ENCODE measurements at places on chromosomes 6 and 20.

GRCh38 chr6:34315780-34316179 lies 67.0 kb upstream of the SMIM29 start:
- peak; percentile 28 for DNase-seq

DNA sequence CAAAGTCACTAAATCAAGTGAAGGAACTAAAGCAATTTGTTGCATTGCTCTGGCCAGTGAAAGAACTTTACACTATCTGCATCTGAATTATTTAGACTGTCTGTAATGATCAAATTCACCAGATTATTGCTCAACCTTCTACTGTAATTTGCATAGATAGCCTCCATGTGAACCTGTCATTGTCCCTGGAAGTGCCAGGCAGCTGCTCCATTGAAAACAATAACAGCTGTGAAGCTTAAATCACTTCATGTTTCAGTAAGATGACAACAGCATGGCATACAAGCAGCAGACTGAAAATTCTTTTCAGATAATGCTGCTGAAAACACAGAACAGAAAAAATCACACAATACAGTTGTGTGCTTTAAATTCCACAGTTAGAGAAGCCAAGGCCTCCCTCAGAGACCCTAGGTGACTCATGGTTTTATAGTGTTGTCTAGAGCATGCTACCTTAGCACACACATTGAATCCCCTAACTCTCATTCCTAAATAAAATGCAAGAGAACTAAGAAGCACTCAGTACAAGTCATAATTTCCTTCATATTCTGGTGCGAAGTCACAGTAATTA lies 248.9 kb downstream of the TPBG start:
- no peak for DNase-seq

- no peak for DNase-seq
These were observed 581.6 kb downstream of the HAO1 start for GRCh38 chr20:7358670-7359069.

DNA sequence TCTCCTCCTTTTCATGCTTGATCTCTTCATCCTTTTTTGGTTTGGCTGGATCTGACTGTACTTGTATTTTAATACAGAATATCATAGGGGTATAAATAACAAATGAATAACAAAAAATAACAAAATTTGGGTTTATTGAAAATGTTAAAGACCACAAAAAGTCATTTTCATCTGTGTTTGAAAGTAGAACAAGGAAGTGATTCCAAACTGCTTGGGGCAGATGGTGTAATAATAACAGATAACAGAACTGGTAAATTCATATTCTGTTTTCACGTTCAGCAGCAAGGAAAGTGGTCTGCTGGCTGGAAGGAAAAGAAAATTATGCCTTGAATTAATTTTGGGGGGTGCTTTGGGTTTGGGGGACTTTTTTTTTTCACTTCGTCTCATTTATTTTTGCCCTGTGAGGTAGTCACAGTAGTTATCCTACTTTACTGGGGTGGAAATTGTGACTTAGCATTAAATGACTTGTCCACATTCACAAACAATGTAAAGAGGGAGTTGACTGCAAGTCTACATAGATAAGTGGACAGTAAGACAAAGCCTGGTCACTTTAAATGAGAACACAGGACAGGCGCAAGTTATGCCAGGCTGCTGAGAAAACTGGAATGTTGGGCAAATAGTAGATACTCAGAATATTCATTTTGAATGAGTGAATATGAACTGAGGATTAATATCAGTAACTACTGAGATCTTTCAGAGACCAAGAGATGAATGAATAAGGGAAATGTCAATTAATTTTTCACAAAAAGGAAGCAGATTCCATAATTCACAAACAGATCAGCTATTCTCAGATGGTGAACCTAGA lies 193.9 kb upstream of the CITED2 start:
- DNase-seq: no peak

DNA sequence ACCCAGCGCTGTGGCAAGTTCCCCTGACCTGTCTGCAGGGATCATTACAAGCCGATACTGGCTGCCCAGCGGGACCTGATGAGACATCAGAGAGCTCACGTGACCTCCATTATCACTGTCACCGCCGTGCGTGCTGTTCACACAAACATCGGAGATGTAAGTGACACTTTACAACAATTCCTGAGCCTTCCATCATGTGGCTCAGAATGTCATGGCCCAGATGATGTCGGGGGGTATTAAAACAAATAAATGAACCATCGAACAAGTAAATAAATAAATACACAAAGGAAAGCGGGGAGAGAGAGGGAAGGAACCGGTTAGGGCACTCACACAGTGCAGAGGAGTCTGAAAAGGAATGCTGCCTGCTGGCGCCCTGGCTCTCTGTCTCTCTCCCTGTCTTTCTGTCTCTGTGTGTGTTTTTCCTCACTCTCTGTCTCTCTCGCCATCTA lies 195.1 kb downstream of the BMP7 start:
- no peak for DNase-seq

GRCh38 chr20:47300071-47300470 lies 56.4 kb downstream of the ZMYND8 start:
- DNase-seq: no peak

DNA sequence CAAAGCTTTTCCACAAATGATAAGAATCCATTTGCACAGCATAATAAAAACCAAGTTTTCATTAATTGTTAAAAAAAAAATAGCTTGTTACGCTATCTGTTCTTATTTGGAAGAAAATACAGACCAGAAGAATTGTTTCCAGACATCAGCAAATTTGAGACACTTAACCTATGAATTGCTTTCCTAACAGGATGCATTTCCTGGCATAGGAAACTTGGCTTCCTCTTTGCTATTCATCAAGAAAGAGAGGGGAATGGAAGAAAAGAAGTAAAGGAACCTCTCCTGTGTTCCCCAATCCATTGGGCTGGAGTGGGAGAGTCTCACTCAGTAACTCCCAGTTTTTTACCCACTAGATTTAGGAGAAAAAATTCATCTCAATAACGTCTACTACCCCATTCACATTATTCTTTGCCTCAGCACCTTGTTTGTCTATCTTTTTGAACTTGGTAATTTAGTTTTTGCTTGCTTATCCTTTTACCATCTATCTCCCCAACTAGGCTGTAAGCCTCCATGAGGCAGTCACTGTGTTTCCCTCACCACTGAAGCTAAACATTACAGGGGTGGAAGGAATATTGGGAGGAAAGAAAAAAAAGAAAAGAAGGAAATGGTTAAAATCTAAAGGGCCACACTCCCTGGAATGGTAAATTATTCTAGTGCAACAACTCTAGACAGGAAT lies 150.3 kb downstream of the COL21A1 start:
- DNase-seq: no peak

DNA sequence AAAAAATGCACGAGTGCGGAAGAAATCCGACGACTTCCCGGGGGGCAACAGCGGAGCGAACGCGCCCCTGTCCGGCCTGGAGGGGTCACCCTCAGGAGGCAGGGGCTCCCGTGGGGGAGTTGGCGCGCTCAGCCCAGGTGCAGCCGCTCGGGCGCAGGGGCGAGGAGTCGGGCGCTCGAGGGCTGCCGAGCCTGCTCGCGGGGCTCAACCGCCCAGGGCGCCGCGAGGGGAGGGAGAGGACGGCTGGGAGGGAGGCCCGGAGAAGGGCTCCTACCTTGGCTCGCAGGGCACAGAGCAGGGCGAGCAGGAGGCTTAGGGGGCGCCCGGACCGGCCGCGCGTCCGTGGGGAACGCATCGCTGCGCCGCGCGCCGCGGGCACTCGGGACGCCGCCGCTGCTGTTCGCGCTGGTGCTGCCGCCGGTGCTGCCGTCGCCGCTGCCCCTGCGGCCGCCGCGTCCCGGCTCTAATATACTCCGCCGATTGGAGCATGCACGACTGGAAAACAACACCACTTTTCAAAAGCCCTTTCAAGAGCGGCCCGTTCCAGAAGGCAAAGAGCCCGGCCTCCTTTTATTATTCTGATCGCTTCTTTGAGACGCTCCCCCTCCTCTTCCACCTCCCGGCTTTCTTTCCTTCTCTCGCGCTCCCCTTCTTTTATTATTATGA lies 490 bp downstream of the JAG1 start:
- peak; percentile 42 for DNase-seq

DNA sequence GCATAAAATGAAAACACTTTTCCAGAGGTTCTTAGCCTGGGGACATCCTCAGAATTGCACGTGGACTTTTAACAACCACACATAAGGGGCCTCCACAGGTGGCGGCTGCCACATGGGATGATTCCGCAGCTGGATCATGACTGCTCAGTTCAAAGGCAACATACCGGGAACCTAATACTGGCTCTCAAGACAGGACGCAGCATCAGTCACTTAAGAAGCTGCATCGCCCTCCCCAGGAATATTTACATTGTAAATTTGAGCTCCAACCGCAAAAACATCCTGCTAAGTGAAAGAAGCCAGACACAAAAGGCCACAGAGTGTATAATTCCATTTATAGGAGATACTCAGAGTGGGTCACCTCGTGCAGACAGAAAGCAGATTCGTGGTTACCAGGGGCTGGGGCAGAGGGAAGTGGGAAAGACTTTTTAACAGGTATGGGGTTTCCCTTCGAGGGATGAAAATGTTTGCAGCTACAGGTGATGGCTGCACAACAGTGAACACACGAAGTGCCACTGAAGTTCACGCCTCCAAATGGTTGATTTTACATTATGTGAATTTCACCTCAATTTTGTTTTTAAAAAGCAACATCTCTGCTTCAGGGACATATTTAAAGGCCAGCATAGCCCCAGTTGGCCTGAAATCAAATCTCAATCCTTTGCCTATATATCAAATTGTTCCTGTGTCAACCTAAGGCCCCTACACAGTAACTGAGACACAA lies 141.5 kb downstream of the BMP7 start:
- no peak for DNase-seq

DNA sequence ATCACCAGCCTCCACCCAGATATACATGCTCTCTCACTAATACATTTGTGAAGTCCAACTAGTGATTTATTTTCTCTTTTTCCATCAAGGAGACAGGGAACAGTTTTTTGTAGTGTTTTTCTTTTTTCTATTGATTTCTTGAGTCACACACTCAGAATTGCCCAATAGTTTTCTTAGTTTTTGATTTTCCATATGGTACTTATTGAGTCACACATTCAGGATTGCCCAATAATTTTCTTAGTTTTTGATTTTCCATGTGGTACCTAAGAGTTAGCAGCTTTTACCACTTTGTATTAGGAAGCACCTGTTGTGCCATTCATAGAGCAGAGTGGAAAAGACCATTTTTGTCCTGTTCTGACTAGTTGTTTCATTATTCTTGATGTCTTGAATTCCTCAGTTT lies 1268.8 kb downstream of the EPHA7 start:
- no peak for DNase-seq

- no peak for DNase-seq
These were observed 131.6 kb downstream of the DST start for GRCh38 chr6:56510984-56511531.

DNA sequence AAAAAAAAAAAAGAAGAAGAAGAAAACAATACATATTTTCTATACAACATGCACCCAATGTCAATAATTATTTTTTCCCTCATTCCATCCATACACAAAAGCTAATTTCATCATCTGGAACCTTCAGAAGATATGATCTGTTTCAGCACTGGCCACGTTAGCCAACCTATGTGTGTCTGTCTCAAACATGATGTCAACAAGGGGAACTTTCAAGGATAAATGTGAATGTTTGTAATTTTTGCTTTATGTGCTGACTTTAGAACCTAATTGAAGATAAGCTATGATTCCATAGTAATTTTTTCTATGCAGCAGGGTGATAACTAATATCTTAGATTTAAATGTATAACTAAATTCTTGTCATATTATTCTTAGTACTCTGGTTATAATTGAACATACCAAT lies 37.9 kb downstream of the IPCEF1 start:
- DNase-seq: no peak

GRCh38 chr6:157650261-157650640 lies 172.8 kb upstream of the SNX9 start:
- no peak for DNase-seq

All from stimulated activated naive CD8-positive, alpha-beta T cell treated with anti-CD3 and anti-CD28 coated beads, Interleukin-15, amount 100 ng/mL, for 72 hours (primary cell).